ENCODE measurements at places on chromosomes 6 and 20. TPM values are rescaled to one million over a fixed set of nuclear protein-coding genes. Genes with fewer than 3 reads are reported as not detected.

- H3K27ac ChIP-seq: no peak overlapping the region
- no peak for DNase-seq
- H3K4me3 ChIP-seq: no peak overlapping the region
- H3K27me3 ChIP-seq: no peaks in the 10 kb centered on the region
- no peaks in the 10 kb centered on the region for H3K4me1 ChIP-seq
- no peaks in the 10 kb centered on the region for H3K36me3 ChIP-seq
Measured at GRCh38 chr20:45621593-45621992, 7.9 kb upstream of the WFDC10A start.

DNA sequence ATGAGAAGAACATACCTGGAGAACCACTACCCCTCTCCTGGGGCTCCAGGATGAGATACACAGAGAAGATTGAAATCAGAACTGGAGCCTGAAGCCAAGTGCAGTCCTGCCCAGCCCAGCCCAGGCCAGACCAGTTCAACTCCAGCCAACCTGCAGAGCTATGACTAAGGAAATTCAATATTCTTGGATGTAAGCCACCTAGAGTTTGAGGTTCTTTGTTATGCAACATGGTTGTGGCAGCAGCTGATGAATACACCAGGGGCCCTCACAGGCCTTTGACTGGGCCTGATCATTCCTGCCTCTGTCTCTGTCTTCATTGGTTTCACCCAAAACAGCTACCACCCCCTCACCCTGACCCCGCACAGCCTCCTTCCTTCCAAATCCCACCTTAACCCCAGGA lies 167.8 kb downstream of the LRFN2 start:
- no peak for DNase-seq
- H3K36me3 ChIP-seq: no peaks in the 10 kb centered on the region
- H3K4me3 ChIP-seq: no peak overlapping the region
- H3K4me1 ChIP-seq: no peaks in the 10 kb centered on the region
- no peaks in the 10 kb centered on the region for H3K27me3 ChIP-seq
- no peak overlapping the region for H3K27ac ChIP-seq

CTAGE9 gene
- not detected for total RNA-seq

DNA sequence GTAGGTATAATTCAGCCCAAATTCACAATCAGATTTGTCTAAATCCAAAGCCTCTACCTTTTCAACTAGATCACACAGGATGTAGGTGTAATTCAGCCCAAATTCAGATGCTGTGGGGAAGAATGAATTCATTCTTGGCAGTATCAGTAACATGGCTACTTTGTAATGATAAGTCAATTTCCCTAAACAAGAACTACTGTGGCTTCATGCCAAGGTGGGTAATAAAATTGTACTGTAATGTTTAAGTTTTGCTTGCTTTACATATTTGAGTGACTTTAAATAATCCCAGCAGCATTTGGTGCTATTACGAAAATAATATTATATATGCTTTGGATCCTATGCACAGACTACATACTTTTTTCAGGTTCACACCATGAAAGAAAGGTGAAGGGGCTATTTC lies 239.1 kb downstream of the HDGFL1 start:
- H3K36me3 ChIP-seq: no peaks in the 10 kb centered on the region
- H3K27ac ChIP-seq: no peak overlapping the region
- no peaks in the 10 kb centered on the region for H3K4me1 ChIP-seq
- no peaks in the 10 kb centered on the region for H3K27me3 ChIP-seq
- DNase-seq: no peak

DNA sequence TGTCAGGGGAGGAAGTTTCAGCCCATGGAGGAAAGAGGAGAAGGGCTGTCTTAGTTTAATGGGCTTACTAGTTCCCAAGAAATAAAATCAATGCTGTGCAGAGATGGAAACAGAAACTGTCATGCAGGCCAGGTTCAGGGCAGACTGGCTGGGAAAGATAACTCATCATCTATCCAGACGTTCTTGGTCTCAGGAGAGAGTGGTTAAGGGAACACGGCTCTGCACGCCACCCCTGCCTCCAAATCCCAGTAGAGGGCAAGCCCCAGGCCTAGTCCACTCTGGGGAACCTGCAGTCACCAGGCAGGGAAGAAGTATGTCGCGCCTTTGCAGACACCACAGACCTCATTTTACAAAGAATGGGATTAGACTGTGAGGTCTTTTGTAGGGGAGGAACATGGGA lies 12.5 kb downstream of the ALDH8A1 start:
- H3K4me3 ChIP-seq: no peak overlapping the region
- no peaks in the 10 kb centered on the region for H3K36me3 ChIP-seq
- no peak for DNase-seq
- H3K4me1 ChIP-seq: no peaks in the 10 kb centered on the region
